A673 (cell line): ENCODE measurements at places on chromosomes 4 and X.
A peak's percentile ranks its signal among the peaks of the same experiment; 100 is the strongest.

GRCh38 chrX:40391662-40392061, 189.1 kb upstream of the ATP6AP2 start:
- DNase-seq, result no peak

- no peak for DNase-seq
Measured at GRCh38 chr4:84837751-84838150, 128.7 kb downstream of the WDFY3 start.

DNA sequence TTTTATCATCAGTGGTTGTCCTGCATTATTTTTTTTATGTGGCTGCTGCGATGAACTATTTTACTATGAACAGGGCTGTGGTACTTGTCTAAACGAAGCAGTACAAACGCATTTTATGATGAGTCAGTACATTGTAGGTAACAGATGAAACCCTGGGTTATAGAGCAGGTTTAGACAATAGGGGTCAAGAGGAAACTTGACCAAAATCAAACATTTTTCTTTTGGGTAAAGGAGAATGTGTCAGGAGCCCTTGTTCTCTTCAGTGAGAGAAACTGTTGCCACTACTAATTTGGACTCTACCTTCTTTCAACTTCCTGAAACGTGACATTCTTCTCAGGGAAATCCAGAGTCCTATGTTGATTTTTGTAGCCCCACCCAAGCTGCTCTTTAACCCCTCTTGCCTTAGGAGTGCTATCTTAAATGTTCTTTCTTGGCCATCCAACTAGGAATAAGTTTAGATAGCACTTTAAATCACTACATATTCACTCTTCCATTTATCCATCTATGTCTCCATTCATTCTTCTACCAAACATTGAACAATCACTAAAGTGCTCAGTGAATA, 415.8 kb upstream of the NR3C2 start:
- DNase-seq, result no peak

- DNase-seq, result peak; percentile 84
Measured at GRCh38 chrX:23901805-23902204, 5.9 kb downstream of the APOO start.

- no peak for DNase-seq
Measured at GRCh38 chr4:101795704-101796103, 5.2 kb downstream of the BANK1 start.

GRCh38 chrX:130082244-130083106, 27.8 kb downstream of the ELF4 start:
- no peak for DNase-seq

GRCh38 chr4:80202190-80202711, 4.9 kb downstream of the PRDM8 start:
- peak; percentile 57 for DNase-seq

DNA sequence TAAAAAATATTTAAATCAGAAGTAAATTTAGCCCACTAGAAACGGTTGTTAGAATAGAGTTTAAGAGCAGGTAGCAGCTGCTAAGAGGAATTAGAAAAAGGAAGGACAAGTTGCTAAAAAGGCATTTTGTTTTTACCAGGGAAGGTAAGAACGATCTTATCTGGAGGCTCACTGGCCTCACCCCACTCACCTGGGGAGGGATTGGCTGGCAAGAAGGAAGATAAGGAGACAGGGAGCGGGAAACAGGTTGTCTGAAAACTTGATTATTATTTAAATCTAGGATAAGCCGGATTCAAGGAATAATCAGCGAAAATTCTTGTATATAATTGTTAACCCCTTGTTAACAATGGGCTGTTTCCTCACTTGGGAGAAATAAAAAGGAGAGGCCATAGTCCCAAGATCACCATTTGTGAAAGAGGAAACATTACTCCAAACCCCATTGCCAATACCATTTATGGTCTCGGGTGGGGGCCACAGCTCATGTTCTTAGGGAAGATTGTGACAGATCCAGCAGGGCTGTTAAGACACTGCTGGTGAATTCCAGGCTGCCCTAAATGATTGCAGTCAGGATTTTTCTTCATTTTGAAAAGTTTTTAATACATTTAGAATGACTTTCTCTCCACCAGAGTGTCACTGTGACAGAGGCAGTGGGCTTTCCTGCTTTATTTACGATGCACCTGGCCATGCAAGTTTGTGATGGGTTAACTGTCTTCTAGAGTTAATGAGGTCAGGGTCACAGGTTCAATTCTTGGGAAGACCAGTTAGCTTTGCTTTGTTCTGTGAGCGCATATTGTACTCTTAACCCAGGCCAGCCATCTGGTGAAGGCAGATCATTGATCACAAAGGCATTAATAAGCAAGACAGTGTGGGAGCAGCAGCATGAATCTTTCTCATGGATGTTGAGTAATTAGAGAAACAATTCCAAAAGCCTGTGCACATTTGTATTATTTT, 106.6 kb downstream of the CEP135 start:
- no peak for DNase-seq

DNA sequence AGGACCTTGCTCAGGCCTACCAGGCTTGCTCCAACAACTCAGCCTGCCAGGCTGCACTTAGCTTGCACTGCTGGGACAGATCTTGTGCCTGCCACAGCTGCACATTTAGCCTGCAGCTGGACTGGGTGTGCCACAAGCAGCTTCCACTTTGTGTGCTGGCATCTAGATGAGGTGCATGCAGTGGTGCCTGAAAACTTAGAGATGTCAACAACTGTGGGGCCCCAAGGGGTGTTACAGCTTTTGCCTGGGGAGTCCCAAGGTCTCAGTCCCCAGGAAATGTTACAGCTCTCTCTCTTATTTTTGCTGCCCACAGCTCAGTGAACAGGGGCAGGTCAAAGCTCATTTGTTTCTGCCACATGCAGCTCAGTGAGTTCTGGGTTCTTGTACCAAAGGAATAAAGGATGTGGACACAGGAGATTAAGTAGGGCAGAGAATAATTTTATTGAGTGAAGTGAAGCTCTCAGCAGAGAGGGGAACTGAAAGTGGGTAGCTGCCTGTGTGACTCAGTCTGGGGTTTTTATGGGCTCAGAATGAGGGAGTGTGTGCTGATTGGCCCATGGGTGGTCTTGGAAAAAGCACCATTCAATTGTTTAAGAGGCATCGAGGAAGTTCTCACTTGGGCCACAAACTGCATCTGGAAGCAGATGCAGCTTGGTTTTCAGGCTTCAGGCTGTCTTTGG, 828.3 kb downstream of the TECRL start:
- DNase-seq, result no peak

DNA sequence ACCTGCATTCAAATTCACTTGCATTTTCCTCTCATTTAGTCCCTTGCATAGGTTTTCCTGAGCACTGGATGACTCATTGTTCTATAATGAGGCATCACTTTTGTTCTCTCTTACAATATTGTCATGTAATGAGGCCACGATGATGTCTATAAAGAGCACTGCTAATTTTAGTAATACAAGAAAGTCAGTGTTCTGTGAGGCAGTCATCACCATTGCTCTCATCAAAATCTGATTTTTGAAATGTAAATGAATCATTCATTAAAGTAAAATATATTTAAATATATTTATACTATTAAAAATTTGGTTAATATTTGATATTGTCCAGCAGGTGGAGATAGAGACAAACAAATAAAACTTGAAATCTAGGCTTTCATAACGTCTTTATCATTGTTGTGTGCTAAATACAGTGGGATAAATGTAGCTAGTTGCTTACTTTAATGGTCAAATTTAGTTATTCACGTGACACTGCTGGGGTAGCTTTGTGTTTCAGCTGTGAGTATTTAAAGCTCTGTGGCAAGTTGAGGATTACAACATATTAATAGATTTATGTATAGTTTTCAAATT, 15.4 kb downstream of the HMGB2 start:
- peak; percentile 71 for DNase-seq

GRCh38 chr4:80069837-80070731, 2.9 kb downstream of the ANTXR2 start:
- DNase-seq, result no peak

GRCh38 chrX:100408713-100409609, 1.1 kb downstream of the PCDH19 start:
- DNase-seq, result no peak

GRCh38 chr4:89284828-89285227, 22.8 kb downstream of the GPRIN3 start:
- no peak for DNase-seq

DNA sequence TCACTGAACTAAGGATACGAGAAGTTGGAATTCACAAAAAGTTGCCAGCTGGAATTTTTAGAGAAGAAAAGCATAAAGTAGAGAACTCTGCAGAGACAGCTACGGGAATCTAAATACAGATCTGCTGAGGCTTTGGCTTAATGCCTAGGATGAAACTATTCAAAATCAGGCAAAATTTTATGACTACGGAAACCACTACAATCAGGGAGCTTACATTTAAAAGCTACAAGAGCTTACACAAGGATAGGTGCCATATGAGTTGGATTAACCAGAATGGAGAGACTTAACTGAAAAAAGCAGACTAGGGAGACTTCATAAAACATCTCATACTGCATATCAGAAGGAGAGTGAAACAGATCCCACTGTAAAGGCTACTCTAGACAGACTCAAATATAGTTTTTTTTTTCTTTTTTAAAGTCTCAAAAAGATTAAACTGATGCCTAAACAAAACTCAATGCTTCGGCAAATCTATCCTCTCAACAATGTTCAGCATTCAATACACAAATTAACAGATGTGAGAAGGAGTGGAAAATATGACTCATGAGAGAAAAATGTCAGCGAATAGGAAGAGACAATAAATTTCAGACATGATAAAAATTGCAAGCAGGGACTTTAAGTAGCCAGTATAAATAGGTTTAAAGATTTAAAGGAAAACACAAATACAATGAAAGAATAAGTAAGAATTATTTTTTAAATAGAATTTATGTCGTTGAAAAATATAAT, 586.1 kb downstream of the FSTL5 start:
- peak; percentile 95 for DNase-seq

DNA sequence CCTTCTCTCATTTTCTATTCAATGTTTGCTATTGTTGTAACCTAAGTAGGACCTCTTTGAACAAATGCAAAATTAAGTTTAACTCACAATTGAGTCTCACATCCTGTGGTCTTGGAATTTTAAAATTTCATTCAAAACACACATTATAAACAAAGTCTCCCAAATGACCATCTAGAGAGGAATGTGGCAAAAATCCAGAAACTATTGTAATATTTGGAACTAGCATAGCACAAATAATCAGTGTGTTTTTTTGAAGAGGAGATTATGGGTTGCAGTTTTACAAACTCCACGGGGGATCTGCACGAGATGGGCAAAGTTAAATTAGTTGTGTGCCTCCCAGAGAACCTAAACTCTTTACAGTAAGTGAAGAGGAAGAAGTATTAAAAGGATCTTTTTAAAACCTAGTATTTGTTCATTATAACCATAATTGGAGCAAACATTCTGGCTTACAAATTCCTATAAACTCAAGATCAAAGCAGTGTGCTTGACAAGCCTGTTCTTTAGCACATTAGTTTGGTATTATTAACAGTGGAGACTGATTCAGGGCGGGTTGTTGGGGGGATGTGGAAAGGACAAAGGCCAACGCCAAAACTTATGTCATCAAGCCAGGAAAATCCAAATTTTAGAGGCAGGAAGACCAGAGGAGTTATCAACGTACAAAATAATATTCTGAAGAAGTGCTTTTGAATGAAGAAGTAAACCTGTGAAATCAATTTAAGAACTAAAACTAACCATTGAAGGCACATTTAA, 22.4 kb upstream of the RBPJ start:
- peak; percentile 17 for DNase-seq

DNA sequence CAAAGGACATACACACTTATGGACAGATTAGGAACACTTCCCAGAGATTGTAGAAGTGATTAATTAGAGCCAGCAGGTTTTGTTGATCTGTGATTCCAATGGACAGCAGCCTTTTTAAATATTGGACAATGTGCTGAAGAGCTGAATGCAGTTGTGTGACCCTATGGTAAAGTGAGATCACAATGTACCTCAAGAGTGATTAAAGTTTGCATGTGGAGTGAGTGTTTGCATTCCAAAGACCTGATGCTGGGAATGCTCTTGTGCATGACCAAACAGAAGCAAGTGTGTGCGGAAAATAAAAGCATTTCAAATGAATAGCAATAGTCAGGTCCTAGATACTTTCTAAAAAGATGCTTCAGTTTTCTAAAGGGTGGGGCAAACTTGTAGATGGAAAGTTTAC, 154.1 kb downstream of the BANK1 start:
- DNase-seq, result no peak

DNA sequence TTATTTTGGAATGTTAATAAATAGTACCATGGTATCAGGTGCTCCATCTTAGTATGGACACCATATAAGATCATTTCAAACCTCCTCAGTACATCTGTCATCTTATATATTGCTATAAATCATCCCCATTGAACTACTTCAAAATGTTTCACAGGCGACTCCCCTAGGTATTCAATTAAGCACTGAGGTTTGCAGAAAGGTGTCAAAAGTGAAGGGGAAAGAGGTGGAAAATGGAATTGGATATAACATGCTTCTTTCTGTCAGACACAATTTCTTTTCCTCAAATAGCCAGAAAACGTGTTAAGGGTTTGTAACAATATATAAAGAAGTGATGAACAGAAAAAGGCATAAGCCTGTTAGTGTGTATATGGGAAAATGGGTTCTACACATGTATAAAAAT, 325.5 kb downstream of the GRID2 start:
- no peak for DNase-seq

- DNase-seq, result no peak
Measured at GRCh38 chr4:140641789-140642439, 73.2 kb upstream of the UCP1 start.

DNA sequence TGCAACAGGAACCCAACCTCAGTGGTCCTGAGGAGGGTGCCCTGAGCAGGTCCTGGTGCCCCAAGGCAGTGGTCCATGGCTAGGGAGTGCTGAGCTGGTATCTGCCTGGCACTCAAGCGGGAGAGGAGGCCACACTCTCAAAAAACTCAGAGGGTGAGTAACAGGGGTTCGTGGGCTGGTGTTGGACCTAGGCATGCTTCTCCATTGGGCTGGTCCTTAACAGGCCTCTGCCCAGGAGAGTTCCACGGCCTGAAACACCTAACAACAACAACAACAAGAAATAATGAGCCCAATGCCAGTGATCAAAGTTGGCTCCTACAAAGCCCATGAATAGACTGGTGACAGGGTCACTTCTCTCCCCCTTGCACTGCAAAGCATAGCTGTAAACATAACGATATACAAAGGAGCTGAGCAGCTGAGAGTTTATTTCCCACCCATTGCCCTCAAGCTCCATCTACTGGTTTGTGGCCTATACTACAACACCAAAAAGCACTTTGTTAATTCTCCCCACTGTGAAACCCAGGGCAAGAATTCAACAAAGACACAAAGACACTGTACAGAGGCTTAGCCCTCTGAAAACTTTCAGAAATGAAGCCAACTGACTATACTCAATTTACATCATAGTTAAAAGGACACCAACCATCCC, 736.1 kb upstream of the ADGRL3 start:
- DNase-seq, result no peak

DNA sequence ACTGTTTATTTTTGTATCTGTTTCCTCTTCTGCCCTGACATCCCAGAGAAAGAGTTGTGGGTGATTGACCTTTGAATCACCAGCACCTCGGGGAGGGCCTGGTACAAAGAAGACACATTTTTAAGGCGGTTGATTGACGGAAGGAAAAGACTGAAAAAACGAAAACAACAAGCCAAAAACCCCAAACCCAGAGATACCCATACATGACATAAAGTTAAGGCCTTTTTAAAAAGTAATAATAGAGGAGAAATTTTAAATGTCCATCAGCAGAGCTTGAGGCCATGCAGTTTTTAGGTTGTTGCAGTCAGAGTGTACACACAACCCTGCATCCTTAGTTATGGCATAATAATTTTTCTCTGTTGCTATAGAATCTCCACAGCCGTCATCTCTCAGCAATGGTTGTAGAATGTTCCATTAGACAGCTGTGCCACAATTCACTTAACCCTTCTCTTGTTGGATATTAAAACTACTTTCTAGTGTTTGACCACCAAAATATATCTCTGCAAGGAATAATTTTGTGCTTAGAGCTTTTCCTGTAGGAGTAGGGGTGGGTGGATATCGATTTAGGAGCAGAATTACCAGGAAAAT, 110.2 kb downstream of the GNL3L start:
- DNase-seq, result no peak
